T follicular helper cell (primary cell): ENCODE measurements at places on chromosomes 4 and X.

DNA sequence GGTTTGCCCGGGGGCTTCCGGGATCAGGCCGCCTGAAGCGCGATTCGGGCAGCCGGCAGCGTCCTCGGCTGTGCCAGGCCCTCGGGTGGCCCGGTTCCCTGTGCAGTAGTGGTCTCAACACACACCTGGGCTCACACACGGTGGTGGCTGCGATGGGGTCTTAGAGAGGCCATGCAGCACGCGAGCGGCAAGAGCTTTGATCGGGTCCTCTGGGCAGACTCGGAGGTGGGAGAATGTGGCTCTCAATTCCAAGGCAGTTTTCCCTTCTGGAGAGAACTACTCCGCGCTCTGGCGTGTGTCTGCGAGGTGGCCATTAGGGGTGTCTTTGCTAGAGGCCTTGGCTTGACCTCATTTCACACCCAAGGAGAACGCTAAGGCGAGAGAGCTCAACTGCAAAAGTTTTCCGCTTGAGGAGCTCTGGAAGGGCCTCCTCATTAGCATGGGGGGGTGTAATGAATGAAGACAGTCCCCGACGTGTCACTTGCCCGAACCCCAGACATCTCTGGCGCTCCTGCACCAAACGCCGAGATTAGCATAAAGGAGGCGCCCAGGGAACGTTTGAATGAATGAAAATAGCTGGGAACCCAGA is 771 bp upstream of the RBPJ start:
- DNase-seq, result peak; percentile 14

DNA sequence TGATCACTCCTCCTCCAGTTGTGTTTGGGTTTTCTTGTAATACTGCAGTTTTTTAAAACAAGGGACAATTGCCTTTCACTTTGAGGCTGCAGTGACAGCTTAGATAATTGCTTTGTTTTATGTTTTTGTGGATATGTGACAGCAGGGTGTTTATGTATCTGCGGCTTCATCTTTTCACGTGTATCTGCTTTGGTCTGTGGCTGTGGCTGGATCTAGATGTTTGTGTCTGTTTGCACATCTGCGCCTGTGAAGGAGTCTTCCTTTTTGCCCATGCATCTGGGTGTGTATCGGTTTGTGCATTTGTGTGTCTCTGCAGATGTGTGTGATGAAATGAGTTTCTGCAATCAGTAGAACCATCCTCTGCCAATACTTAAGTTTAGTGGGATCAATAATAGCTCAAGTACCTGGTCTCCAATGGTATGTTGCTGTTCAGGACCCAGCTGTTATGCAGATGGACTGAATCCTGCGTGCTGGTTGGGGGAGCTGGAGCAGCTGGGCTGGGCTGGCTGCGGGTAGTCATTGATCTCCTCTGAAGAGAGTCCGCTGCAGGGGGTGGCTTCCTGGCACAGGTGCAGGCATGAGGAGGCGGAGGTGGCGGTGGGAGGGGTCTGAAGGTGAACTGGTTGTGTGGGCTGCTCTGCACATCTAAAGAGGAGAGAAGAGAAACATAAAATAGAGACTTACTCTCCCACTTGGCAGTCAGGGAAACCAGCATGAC is 390.3 kb downstream of the SH2D1A start:
- DNase-seq, result peak; percentile 45

GRCh38 chr4:87326460-87326859 is 3.8 kb upstream of the HSD17B13 start:
- no peak for DNase-seq

DNA sequence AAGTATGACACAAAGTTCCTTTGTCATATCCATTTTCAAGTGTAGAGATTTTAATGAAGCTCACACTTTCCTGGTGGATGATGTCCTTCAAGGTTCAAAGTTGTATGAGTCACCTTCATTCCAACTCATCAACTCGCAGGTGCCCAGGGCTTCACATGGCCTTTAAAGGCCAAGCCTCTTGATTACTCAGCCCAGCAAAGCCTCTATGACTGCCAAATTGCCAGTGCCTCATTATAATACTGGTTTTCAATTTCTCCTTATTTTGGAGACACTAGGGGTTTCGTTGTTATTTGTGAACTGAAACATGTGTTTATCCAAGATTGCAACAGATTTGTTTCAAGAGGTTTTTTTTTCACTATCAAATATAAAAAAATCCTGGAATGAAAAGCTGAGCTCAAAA is 45.9 kb upstream of the PPP3CA start:
- no peak for DNase-seq

DNA sequence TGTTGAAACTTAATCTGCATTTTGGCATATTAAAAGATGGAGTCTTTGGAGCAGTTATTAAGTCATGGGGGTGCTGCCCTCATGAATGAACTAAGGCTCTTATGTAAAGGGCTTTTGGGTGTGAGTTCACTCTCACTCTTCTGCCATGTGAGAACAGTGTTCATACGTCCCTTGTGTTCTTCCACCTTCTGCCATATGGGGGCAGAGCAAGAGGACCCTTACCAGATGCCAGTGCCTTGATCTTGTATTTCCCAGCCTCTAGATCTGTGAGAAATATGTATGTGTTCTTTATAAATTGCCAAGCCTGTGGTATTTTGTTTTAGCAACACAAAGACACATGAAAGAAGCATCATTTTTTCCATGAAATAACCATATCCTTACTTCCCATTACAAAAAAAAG is 213.9 kb downstream of the SPOCK3 start:
- no peak for DNase-seq

GRCh38 chr4:161359491-161359890 is 804.3 kb downstream of the FSTL5 start:
- no peak for DNase-seq

DNA sequence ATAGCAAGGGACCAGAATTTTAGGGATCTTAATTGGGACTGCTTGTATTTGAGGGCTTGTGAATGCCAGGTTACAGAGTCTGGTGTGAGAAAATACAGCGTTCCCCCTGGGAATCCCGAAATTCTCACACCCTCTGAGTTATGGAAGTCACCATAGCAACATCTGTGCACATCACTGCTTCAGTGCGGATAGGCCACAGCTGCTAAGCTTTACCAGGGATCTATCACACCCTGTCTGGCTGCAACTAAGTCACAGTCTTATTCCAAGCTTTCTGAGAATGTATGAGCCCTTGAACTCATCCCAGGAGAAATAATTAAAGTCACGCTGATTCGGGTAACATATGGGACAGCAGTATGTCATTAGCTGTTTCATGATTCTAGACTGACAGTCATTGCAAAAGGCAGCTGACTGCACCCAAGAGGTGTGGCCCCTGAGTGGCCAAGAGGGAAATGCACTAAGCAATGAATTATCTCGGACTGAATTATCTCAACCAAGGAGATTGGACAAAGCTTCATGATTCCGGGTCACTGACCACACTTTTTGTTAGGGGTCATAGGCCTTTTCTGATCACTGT is 46.7 kb upstream of the BTC start:
- DNase-seq, result no peak

- DNase-seq, result no peak
These were observed 1700.6 kb upstream of the TENM3 start for GRCh38 chr4:180542445-180543100.
